ENCODE measurements at places on chromosomes 16 and 17.

DNA sequence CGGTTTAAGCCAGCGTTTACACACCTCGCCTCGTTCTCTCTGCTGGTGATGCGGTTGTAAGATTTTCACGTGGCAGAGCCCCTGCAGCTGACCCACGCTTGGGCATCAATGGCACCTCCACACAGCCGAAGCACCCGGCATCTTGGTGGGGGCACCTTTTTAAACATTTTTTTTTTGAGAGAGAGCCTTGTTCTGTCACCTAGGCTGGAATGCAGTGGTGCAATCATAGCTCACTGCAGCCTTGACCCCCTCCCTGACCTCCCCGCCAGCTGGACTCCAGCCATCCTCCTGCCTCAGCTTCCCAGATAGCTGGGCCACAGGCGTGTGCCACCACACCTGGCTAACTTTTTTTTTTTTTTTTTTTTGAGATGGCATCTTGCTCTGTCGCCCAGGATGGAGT lies 4.9 kb downstream of the WDR90 start:
- DNase-seq, result no peak

GRCh38 chr16:88458773-88459235 lies 5.7 kb downstream of the ZFPM1 start:
- no peak for DNase-seq

DNA sequence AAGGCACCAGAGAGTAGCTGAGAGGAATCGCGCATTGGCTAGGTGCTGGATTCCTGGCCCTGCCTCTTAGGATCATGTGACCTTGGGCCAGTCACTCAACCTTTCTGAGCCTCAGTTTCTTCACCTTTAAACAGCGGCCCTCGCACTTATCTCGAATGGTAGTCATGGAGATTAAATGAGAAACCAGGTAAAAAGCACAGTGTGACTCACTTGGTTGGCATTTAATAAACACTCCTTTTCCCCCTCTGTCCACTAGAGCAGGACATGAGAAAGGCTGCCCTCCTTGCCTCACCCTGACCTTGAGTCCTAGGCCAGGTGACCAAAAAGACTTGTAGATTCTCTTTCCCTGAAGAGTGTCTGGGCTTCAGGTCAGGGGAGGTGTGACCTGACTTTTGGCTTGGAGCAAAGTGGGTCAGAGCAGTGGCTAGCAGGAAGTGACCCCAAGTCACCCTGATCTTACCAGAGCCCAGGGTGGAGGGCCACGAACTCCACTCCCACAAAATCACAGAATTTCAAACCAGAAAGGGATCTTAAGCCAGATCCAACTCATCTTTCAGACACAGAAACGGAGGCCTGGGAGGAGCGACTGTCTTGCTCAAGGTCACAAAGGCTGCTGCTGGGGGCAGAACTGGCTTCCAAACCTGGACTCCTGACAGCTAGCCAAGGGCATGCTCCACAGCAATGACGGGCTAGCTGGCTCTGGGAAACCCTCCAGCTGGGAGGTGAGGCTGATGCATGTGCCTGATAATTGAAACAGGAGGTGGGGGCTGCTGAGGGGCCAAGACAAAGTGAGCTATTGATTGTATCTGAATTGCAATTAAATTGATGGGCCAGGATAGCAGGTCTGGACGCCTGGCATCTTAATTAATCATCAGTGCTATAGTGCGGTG lies 65.2 kb downstream of the PIPOX start:
- no peak for DNase-seq

- DNase-seq, result no peak
These were observed 45.9 kb downstream of the JPH3 start for GRCh38 chr16:87648236-87648635.

GRCh38 chr16:50711040-50711439 lies 17.6 kb downstream of the NOD2 start:
- DNase-seq, result no peak

DNA sequence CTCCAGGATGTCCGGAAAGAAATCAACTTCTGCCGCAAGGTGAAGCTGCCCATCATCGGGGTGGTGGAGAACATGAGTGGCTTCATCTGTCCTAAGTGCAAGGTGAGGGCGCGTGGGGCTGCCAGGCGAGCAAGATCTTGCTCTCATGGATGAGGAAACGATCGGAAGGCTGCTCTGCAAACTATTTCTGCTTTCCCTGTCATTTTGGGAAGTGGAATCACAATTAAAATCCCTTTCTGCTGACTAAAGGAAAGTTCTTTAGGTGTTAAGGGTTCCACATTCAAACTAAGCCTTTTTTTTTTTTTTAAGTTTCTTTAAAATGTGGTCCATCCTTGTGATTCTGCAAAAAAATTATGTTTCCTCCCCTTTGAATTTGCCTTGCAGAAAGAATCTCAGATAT lies 17.7 kb downstream of the NUBP1 start:
- no peak for DNase-seq

- DNase-seq, result no peak
These were observed 22.3 kb upstream of the SMPD3 start for GRCh38 chr16:68470461-68471150.

DNA sequence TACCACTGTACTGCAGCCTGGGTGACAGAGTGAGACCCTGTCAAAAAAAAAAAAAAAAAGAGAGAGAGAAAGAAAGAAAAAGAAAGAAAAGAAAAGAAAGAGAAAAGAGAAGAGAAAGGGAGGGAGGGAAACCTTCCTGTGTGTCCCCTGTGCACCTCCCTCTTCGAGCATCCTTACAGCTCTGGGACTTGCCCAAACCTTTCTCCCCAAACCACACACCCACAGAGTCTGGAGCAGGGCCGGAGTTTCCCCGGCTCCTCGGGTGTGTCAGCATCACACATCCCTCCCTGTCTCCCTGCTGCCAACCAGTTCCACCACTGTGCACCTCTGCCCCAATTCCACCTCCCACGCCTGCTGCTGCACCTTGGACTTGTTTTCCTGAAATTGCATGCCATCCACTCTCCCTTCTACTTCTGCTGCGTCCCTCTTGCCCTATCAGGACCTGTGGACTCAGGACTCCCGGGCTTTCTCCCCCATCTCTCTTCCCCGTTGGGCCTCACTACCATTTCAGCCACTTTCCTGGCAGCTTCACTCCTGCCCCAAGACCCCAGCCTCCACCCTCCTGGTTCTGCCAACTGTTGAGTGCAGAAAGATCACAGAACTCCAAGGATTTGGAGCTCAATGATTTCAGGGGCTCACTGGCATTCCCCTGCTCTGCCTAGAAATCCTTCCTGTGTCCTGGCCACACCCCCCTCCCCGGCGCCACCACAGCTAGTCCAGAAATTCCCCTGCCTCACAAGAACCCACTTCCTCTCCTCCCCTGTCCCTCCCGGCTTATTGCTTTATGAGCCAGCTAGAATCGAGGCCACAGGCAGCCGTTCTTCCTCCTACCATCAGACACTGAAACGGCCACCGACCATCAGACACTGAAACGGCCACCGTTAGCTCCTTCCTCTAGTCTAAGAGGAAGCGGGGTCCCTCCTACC lies 3.7 kb upstream of the CDK3 start:
- DNase-seq, result no peak

GRCh38 chr16:8798174-8798527 lies 512 bp downstream of the PMM2 start:
- no peak for DNase-seq

GRCh38 chr17:72463287-72464102 lies 342.7 kb downstream of the SOX9 start:
- no peak for DNase-seq

- no peak for DNase-seq
These were observed 490.5 kb upstream of the CDH5 start for GRCh38 chr16:65876056-65876408.

DNA sequence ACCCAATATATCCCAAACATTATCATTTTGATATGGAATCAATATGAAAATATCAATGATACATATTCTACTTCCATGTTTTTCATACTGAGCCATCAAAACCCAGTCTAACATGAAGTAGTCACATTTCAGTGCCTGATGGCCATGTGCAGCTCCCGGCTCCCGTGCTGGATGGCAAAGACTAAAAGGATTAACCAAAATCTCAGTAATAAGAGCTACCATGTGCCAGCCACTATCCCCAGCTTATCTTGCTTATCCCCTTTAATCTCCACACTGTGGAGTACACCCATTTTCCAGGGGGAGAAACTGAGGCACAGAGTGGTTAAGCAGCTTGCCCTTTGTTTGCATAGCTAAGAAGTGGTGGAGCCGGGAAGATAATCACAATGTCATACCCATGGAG lies 9.2 kb downstream of the CD300LG start:
- DNase-seq, result no peak

DNA sequence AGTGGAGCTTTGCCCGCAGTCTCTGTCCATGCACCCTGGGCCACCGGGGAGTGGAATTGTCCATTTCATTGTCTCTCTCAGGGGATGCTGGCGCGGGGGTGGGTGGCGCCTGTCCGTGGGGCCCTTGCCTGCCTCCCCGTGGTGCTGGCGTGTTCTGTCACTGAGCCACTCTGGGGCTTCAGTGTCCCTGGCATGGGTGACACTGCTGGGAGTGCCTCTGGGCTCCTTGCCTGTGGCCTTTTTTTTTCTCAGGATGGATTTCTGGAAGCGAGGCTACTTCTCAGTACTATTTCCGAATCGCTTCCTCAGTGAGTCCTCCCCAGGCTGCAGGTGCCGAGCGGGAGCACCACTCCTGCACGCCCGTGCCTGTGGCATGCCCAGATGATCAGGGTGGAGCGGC lies 55.0 kb downstream of the PDPK1 start:
- DNase-seq, result no peak

DNA sequence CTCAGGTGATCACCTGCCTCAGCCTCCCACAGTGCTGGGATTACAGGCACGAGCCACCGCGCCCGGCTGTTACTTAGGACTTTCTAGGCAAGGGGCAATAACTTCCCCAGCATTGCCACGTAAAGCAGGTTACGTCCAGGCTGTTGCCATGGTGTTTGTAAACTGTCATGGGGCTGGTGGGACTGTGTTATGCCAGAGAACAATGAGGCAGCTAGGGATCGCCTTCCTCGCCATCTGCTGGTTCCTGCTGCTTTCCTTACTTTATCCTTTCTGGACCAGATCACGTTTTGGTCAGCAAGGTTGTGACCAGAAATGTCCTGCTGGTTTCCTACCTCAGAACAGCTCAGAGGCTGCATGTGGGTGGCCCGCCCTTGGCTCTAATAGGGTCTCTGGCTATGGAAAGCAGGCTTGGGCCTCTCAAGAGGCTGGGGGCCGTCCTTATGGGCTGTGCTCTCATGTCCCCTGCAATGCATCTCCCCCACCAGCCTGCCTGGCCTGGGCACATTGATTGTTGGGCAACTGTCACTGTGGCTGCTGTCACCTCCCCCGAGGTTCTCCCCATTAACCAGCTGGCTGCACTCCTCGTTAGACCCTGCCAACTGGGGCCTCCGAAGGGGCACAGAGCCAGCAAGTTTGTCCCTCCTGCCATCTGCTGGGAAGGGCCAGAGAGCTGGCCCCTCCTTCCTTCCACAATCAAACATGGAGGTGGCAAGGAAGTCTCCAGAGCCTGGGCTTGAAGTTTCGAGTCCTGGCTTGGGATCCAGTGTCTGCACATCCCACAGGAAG lies 28.2 kb upstream of the ZC3H18 start:
- DNase-seq, result no peak

DNA sequence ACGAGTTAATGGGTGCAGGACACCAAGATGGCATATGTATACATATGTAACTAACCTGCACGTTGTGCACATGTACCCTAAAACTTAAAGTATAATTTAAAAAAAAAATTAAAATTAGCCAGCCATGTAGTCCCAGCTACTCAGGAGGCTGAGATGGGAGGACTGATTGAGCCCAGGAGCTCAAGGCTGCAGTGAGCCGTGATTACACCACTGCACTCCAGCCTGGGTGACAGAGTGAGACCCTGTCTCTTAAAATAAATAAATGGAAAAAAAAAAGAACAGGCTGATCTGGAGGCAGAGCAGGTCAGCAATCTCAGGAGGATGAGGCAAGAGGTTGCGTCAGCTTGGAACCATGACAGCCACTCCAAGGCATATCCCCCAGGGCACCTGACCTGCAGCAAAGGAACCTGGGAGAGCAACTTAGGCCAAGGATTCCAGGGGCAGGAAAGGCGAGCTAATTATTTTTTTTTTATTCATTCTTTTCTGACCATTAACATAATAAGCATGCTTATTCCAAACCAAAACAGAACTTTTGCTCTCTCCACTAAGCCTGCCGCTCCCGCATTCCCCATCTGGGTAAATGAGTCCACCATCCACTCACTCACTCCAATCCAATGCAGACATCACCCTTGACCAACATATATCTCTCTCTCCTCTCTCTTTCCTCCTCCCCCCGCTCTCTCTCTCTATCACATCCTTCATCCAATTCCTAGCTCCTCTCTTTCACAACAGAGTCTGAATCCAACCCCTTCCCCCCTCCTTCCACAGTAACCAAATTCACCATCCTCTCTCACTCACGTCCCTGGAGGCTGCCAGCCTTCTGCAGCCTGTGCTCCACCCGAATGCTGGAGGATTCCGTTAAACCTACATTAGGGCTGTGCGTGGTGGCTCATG lies 47.7 kb downstream of the TK2 start:
- no peak for DNase-seq

DNA sequence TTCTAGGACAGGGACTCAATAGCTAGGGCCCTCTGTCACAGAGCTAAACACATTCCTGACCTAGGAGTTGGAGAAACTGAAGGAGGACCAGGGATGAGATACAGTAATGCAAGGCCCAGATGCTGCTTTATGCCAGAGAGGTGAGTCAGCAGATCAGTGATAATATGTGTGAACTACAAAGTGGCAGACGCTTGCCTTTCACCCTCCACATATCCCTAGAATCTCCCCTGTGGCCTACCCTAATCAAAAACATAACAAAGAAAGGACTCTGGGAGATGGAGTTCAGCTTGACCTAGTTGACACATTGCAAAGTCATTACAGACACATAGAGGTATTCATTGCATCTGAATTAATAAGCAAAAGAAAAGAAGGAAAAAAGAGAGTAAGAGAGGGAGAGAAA lies 417.6 kb upstream of the DYNLRB2 start:
- DNase-seq, result no peak

DNA sequence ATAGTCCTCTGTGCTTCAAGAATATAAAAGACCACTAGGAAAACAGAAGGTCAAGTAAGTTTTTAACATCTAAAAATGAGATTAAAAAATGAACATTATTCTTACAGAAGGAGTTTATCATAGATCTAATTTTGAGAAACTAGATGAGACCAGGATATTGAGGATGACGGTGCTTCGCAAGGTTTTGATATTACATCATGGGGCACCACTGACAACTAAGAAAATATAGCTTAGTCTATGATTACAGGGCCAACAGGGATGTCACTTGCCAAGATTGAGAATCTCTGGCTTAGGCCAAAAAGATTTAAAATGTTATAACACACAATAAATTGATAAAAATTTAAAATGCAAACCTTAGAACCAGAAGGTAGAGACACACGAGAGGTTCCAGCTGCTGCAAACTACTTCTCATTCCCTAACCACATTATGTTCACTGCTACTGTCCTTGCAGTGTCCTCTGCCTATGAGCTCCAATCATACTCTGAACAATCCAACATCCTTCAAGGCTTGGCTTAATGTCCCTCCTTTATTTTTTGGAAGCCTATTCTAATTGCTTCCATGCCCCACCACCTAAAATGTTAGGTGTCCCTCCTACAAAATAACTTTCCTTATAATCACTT lies 33.2 kb downstream of the USP32 start:
- no peak for DNase-seq
